CD4-positive, alpha-beta T cell (primary cell): ENCODE measurements at places on chromosomes 3 and 15.
A peak's percentile ranks its signal among the peaks of the same experiment; 100 is the strongest.

DNA sequence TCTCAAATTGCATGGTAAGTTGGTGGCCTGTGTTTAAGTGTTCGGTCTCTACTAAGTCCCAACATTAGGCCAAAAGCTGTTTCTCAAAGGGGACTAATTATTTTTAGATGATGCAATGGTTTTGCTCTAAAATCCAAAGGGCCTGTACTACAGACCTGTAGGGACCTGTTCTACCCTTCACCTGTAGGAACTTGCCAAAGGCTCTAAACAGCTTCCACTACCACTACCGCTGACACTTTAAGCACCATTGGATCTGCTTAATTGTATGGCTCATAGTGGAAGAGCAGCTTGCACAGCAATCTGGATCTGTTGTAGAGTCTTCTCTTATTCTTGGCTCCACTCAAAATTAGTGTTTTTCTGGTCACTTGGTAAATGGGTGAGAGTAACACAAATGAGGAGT lies 346.8 kb downstream of the EPHA6 start:
- H3K27ac ChIP-seq: no peak overlapping the region
- DNase-seq: no peak
- H3K4me1 ChIP-seq: no peaks in the 10 kb centered on the region

DNA sequence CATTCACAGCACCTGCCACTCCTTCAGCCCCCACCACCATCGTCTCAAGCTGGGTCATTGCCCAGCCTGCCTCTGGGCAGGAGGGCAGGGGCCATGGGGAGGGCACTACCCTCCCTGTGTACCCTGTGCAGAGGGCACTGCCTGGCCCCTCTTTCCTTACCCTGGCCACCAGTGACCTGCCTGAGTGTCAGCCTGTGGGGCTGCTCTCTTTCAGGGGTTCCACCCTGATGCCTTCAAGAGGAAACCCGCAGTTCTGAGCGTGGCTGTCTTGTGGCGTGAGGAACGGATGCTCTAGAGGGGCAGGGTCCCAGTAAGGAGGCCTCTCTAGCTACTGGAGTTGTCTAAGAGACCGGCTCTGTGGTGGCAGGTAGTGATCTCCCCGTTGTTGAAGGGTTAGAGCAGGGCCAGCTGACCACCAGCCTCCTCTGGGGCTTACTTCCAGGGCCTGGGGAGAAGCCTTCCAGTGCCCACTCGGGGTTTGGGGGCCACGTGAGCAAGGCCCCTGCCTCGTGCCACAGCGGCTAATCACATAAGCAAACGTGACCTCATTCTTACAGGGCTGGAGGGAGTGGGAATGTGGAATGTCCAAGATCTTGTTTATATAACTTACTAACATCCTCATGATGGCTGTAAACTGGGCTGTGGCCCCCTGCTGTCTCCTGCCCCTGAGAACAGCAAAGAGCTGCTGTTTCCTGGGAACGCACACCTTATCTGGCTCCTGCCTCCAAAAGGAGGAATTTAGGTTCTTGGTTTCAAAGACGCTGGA lies 31.4 kb upstream of the SEC13 start:
- H3K4me1 ChIP-seq: peaks cover 7% of the 10 kb centered on the region
- H3K4me3 ChIP-seq: no peak overlapping the region
- no peak for DNase-seq

GRCh38 chr15:59436774-59437141 lies 1.2 kb upstream of the FAM81A start:
- DNase-seq: no peak
- H3K4me3 ChIP-seq: no peak overlapping the region
- H3K27me3 ChIP-seq: peaks cover 26% of the 10 kb centered on the region
- H3K36me3 ChIP-seq: no peaks in the 10 kb centered on the region

DNA sequence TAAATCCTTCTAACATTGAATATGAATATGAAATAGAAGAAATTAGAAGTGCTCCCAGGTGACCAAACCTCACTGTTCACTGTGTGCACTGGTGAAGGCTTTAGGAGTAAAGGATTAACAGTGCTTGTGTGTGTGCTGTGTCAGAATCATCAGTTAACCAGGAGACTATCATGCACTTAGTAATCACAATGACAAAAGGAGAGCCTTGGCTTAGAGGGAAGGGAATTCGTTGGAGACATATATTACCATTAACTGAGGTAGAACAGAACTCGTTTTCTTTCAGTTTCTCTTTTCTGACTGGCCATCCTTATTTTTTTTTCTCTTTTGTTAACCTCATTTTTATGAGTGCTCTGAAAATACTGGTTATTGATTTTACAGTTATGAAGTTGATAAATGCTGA lies 213.3 kb upstream of the GBE1 start:
- H3K27me3 ChIP-seq: no peaks in the 10 kb centered on the region
- no peak overlapping the region for H3K4me3 ChIP-seq
- no peaks in the 10 kb centered on the region for H3K36me3 ChIP-seq
- no peak for DNase-seq

DNA sequence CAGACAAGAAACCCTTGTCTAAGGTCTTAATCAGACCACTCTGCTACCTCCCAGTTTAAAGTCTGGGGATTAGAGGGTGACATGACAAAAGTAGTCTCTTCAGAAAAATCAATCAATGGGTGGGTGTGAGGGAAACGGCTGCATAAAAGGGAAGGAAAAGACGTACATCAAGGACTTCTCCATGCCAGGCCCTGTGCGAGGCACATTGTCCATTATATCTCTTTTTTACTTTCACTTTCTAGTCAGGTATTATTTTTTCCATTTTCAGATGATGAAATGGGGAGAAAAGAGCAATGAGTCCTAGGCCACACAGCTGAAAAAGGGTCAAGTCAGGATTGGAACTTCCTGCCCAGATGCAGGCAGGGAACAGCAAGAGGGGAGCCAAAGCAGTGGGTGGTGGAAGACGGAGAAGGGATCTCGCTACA lies 4.6 kb upstream of the CX3CR1 start:
- peaks cover 37% of the 10 kb centered on the region for H3K4me1 ChIP-seq
- no peak overlapping the region for H3K27ac ChIP-seq
- no peak overlapping the region for H3K4me3 ChIP-seq
- H3K36me3 ChIP-seq: no peaks in the 10 kb centered on the region

DNA sequence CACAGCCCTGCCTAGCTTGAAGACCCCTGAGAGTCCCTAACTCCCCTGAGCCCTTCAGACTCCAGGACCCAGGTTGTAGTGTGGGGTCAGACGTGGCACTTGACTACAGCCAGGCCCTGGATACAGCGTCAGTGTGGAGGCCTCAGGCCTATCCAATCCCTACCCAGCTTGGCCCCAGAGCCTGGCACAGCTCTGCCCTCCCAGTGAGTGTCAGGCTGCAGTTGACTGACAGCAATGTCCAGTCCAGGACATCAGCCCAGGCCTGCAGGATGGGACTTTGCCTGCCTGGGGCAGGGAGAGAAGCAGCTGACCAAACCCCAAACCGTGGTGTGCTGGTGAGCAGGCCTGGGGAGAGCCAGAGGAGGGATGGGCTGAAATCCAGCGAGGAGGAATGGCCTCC lies 27.3 kb downstream of the KLF13 start:
- DNase-seq: no peak
- H3K27ac ChIP-seq: peak overlapping the region; percentile 93
- H3K4me3 ChIP-seq: peak overlapping the region; percentile 21
- H3K27me3 ChIP-seq: no peaks in the 10 kb centered on the region
- H3K36me3 ChIP-seq: peaks cover 40% of the 10 kb centered on the region

GRCh38 chr3:55060896-55061719 lies 133.2 kb upstream of the LRTM1 start:
- no peaks in the 10 kb centered on the region for H3K27me3 ChIP-seq
- no peak overlapping the region for H3K27ac ChIP-seq
- H3K4me3 ChIP-seq: no peak overlapping the region
- no peak for DNase-seq

DNA sequence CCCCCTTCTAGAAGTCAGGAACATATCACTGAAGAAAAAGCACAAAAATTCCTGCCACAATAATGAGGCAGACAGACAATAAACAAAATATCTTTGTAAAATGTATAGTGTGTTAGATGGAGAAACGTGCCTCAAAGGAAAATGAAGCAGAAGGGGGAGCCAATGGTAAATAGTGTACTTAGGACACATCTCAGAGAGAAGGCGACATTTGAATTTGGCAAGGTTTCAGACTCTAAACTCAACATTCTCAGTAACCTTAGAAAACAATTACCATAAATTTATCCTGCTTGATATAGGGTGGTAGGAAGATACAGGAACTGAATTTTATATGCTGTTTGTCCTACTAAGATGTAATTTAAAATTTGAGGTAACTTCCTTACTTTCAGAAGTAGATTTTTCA lies 52.6 kb upstream of the PTX3 start:
- no peak overlapping the region for H3K4me3 ChIP-seq
- H3K27ac ChIP-seq: no peak overlapping the region
- H3K27me3 ChIP-seq: no peaks in the 10 kb centered on the region
- H3K4me1 ChIP-seq: no peaks in the 10 kb centered on the region
- no peak for DNase-seq
